ENCODE measurements at places on chromosomes 11 and 22. TPM values are rescaled to one million over a fixed set of nuclear protein-coding genes. Genes with fewer than 3 reads are reported as not detected.
A peak's percentile ranks its signal among the peaks of the same experiment; 100 is the strongest.

GRCh38 chr11:128036556-128037093 is 550.7 kb downstream of the ETS1 start:
- DNase-seq = no peak
- no peak overlapping the region for H3K27ac ChIP-seq
- H3K36me3 ChIP-seq = no peaks in the 10 kb centered on the region
- no peak overlapping the region for H3K4me3 ChIP-seq
- peaks cover 11% of the 10 kb centered on the region for H3K4me1 ChIP-seq

- no peaks in the 10 kb centered on the region for H3K27me3 ChIP-seq
- peaks cover 25% of the 10 kb centered on the region for H3K4me1 ChIP-seq
- DNase-seq = peak; percentile 34
- peaks cover 3% of the 10 kb centered on the region for H3K36me3 ChIP-seq
- H3K4me3 ChIP-seq = no peak overlapping the region
Measured at GRCh38 chr22:26847046-26847445, 189.7 kb downstream of the MIAT start.

- peak overlapping the region; percentile 84 for H3K4me3 ChIP-seq
- peaks cover 22% of the 10 kb centered on the region for H3K27me3 ChIP-seq
- DNase-seq = no peak
- H3K27ac ChIP-seq = peak overlapping the region; percentile 85
- H3K4me1 ChIP-seq = peaks cover 18% of the 10 kb centered on the region
Measured at GRCh38 chr11:93542811-93543229, 371 bp downstream of the SMCO4 start.

DNA sequence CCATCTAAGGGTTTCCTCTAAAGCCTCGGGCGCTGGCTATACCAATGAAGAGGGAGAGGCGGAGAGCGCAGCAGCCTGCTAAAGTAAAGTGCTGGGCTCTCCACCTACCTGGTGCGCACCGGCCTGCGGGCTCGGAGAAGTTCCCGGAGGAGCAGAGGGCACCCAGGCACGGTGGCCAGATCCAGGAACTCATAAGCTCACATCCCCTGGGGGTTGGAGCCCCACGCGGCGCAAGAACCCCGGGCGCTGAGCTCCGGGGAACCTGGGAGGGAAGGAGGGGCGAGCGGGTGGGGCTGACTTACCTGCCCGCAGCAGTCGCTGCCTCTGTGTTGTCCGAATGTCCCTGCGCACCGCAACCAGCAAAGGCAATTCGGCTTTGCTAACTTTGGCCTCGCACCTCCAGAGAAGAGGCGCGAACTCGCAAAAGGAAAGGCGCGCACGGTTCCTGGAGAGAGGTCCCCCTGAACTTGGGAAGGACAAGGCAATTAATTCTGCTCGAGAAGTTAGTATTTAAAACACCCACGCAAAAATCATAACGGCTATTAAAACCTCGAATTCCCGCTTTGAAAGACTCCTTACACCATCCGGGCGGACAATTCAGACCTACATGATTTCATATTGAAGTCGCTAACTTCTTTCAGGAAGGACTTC is 127.6 kb upstream of the C11orf58 start:
- H3K36me3 ChIP-seq = no peaks in the 10 kb centered on the region
- peaks cover 16% of the 10 kb centered on the region for H3K27me3 ChIP-seq
- H3K27ac ChIP-seq = no peak overlapping the region
- DNase-seq = no peak

The SYT8 gene
- total RNA-seq = 6.2 TPM

GRCh38 chr11:61477727-61478148 is 30.8 kb upstream of the LRRC10B start:
- peaks cover 1% of the 10 kb centered on the region for H3K4me1 ChIP-seq
- no peak for DNase-seq
- H3K27ac ChIP-seq = no peak overlapping the region
- H3K27me3 ChIP-seq = peaks cover 7% of the 10 kb centered on the region
- H3K4me3 ChIP-seq = no peak overlapping the region

The GRIK4 gene
- 0.11 TPM for total RNA-seq

- no peak for DNase-seq
- no peak overlapping the region for H3K27ac ChIP-seq
- no peak overlapping the region for H3K4me3 ChIP-seq
- no peaks in the 10 kb centered on the region for H3K27me3 ChIP-seq
- H3K36me3 ChIP-seq = no peaks in the 10 kb centered on the region
Measured at GRCh38 chr11:32312865-32313403, 122.4 kb downstream of the WT1 start.

The SYT13 gene
- total RNA-seq = 0.13 TPM

GRCh38 chr11:109970516-109971183 is 122.5 kb upstream of the ZC3H12C start:
- DNase-seq = no peak
- H3K36me3 ChIP-seq = no peaks in the 10 kb centered on the region
- no peaks in the 10 kb centered on the region for H3K27me3 ChIP-seq
- peak overlapping the region; percentile 66 for H3K27ac ChIP-seq
- peaks cover 25% of the 10 kb centered on the region for H3K4me1 ChIP-seq
